WTC11 (cell line): ENCODE measurements at places on chromosomes 6 and 20. TPM values are rescaled to one million over a fixed set of nuclear protein-coding genes. Genes with fewer than 3 reads are reported as not detected.

DNA sequence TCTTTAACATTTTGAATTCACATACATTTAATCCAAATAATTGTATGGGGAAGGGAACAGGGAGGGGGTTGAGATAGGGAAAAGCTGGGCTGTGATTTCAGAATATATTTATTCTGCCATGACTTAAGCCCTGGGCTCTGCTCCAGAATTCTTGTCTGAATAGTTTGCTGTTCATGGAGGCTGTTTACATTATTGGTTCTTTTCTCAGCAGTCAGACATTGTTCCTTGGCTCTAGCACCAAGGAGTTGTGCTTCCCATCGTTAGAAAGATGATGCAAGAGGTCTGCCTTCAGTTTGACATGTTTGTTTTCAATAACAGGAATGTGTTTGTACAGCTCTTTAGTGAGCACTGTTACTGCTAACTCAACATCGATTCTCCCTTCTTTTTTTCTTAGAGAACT is 198.8 kb upstream of the CDYL start:
- no peak for DNase-seq

DNA sequence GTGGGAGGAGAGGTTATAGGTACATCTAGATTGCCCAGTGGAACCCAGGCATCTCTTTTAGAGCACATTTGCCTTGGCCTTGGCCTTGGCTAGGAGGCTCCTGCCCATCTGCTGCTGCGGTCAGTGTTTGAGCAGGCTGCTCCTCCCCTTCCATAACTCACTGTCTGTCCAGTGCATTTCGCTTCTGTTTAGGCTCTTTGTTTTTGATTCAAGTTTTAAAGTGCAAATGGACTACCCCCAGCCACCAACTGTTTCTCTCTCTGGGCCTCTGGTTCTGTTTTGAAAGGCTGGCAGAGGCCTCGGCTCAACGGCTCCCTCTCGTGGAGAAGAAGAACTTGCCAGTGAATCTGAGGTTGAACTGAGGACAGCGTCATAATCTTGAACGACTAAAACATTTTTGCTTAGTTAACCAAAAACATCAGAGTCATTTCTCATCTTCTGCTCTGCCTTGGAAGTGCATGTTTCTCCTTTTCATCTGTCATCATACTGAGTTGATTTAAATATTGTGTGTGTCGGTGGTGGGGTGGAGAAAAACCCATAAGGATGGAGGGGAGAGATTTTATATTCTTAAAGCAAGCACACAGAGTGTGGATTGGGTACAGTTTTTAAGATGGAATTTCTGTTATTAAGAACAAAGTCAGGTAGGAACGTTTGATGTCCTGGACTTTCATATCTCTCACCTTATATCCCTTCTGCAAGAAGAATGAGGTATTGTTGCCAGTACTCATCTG is 171.4 kb downstream of the DTNBP1 start:
- peak; percentile 69 for DNase-seq

- no peak for DNase-seq
Measured at GRCh38 chr6:84280030-84280429, 52.6 kb upstream of the CEP162 start.

DNA sequence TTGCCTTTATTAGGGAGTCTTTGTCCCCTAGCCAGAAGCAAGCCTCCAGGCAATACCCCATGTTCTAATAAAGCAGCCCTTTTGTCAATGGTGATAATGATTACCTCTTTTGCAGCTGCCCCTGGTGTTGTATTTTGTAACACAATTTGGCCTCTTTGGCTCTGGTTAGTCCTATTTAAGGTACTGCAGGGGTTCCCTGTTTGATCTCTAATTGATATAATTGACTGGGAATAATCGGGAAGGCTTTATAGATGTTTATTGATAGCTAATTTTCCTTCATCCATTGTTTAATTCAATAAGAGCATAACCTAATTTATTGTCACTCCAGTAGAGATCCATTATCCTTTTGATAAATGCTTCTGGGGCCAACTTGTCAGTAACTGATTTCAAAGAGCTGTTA is 537.2 kb downstream of the PKHD1 start:
- no peak for DNase-seq

GRCh38 chr6:116369964-116370759 is 585 bp upstream of the DSE start:
- no peak for DNase-seq

- DNase-seq: peak; percentile 32
Measured at GRCh38 chr6:89559487-89559886, 79.1 kb downstream of the LYRM2 start.

DNA sequence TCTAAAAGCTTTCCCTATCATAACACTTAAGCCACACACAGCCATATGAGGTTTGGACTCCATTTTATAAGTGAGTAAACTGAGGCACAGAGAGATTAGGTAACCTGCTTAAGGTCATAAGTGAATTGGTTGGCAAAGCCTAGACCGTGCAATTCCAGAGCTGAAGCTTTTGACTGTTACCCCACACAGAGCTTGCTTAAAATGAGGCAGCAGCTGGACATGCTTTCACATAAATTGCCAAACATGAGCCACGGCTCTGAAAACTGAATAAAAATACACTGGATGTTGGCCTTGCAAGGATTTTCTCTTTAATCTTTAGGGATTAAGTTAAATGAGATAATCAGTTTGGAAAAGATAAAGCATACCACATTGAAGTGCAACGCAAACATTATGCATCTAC is 2.5 kb downstream of the RIPOR2 start:
- no peak for DNase-seq

DNA sequence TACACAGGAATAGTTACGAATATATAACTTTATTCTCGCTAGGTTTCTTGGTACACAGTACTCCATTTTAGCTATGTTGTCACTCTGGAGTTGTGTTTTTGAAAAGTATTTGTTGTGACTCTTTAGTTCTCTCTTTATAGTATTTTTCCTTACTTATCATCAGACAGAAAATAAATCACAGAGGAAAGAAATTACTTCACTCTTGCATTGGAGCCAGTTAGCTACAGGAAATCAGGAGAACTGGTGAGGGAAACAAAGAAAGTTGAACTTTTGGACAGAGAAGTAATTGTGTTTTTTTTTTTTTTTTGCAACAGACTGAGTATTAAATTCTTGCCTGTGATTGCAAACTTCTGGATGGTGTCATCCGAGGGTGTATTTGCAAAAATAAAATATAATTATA is 33.9 kb downstream of the DSE start:
- no peak for DNase-seq

- no peak for DNase-seq
Measured at GRCh38 chr6:139446138-139446715, 71.8 kb upstream of the CITED2 start.

- DNase-seq: no peak
Measured at GRCh38 chr6:44956396-44956795, 371.7 kb upstream of the RUNX2 start.

GRCh38 chr6:75171986-75172385 is 33.9 kb downstream of the COL12A1 start:
- no peak for DNase-seq

- DNase-seq: no peak
Measured at GRCh38 chr6:126015863-126016262, 29.5 kb downstream of the TRMT11 start.

DNA sequence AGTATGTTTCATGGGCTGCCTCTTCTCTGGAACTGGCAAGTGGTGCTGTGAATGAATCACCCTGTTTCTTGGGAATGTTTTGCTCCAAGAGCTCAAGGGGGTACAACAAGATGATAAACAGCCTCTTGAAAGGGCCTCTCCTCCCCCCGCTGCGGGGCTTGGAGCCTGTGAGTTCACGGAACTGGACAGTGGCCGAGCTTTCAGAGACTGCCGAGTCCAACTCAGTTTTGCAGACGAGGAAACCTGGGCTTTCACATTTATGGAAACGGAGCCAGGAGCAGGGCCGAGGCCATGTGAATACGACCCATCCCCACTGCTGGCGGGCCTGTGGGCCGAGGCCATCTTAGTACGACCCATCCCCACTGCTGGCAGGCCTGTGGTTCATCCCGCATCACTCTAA is 18.2 kb upstream of the SRC start:
- DNase-seq: no peak

DNA sequence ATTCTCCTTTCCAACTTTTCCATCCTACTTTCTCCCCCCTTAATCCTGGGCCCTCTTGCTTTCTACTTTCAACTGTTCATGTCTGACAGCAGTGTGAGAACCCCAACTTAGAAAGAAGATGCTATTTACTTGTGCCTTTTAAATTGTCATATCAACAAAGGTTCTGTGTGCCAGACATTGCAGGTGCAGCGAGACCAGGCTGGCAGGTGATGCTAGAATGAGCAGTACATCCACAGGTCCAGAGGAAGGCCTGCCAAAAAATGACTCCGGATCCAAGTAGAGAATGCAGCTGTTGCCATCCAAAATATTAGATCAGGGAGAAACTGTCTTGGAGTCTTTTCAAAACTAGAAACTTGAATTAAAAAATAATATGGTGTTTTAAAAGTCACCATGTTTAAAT is 510.5 kb downstream of the LMBRD1 start:
- DNase-seq: no peak

DNA sequence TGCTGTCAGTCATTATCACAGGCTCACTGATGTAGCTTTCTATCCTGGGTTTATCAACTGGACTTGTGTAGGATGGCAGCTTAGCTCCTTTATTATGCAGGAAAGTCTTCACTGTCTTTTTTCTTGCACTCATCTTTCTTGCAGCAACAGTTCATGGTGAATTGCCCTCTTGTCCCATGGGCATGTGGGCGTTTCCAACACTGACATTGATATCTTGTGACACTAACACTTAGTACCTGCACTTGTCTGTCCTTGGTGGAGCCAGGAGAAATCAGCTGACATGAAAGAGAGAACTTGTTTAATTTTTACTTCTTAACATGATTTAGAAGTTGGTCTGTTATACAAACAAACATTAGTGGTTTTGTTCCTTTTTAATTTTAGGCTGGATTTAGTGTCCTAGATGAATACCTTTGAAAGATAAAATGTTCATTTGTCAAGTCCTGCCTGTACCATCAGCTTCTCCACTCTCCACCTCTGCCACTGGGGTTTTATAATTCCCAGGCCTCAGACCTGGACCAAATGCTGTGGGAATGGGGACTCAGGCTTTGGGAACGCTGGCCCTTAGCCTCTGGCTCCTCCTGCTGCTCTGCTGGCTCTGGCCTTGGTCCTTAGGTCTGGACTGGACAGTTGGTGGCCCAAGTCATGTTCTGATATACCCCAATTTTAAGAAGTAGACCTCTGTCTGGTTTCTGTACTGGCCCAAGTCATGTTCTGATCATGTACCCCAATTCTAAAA is 161.0 kb upstream of the LAMP5 start:
- no peak for DNase-seq

- peak; percentile 5 for DNase-seq
Measured at GRCh38 chr20:25278636-25279361, 30.9 kb downstream of the PYGB start.

GRCh38 chr20:58618351-58619076 is 32.6 kb upstream of the STX16 start:
- no peak for DNase-seq

DNA sequence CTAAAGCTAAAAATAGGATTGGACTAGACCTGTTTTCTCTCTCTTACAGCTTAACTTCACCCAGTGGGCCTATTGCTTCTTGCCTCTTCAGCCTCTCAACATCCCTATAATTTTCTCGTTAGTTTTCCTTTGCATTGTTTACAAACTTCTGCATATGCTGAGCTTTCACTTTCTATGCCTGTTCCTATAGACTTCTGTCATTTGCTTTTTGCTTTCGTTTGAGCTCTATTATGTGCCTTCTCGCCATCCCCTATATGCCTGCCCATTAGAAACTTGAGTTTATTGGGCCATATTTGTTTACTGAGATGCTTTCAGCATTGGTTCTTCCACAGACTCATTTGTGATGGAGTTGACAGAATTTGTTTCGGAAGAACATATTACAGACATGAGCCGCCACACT is 40.9 kb downstream of the NCOA7 start:
- no peak for DNase-seq

DNA sequence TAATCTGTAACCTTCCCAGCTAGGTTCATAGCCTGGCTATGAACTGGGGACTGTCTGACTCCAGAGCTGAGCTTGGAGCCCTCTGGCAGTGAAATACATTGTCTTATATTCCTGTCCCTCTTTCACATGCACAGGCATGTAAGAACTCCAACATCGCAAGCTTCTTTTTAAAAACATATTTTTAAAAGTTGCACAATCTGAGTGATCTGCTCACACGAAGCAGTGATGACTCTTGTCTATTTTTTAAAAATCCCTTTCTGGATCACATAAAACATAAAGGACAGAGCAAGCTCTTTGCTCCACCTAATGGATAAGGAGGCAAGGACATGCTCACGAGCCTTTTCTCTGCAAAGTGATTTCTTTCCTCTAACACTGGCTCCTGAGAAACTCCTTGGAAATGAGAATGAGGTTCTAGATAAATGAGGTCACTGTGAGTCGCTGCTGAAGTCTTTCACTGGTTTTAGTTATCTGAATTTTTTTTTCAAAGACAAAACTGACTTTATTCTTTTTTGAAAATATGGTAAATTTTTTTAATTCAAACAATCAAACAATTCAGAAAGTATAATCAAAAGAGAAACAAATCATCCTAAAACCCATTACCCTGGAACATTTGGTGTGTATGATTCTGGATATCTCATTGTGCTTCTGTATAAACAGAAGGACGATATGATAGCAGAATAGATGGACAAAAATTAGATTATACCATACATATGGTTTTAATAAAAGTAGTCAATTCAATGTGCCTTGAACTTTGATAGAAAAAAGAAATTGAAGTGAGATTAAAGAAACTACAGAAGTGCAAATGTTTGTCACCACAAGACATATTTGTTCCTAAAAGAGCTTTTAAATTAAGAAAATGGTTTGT is 30.8 kb downstream of the IL20RA start:
- DNase-seq: no peak

- DNase-seq: no peak
Measured at GRCh38 chr6:129120856-129121638, 238.1 kb downstream of the LAMA2 start.

- DNase-seq: no peak
Measured at GRCh38 chr6:164792666-164793065, 516.7 kb downstream of the C6orf118 start.

- no peak for DNase-seq
Measured at GRCh38 chr6:130831607-130832006, 4.4 kb downstream of the SMLR1 start.

GRCh38 chr20:36745234-36745926 is 510 bp downstream of the NDRG3 start:
- DNase-seq: no peak

PARD6B gene
- 29.6 to 38.0 TPM (median 37.5 TPM) in 3 replicates for total RNA-seq

NPBWR2 gene
- not detected in 3 replicates for total RNA-seq

FHL5 gene
- total RNA-seq: not detected in 3 replicates

MRAP2 gene
- total RNA-seq: 4.8 to 5.2 TPM (median 4.9 TPM) in 3 replicates

SGK2 gene
- total RNA-seq: 0.74 to 1.2 TPM (median 0.99 TPM) in 3 replicates

PRKN gene
- total RNA-seq: 0.59 to 1.0 TPM (median 1.0 TPM) in 3 replicates

FAM209B gene
- total RNA-seq: 0.64 to 1.7 TPM (median 0.68 TPM) in 3 replicates

TBX18 gene
- 0.15 TPM in 1 of 3 replicates, not detected in the others for total RNA-seq

TMEM30A gene
- total RNA-seq: 68.2 to 81.2 TPM (median 72.6 TPM) in 3 replicates

EYA4 gene
- 0.14 to 0.32 TPM (median 0.24 TPM) in 3 replicates for total RNA-seq

ECT2L gene
- total RNA-seq: not detected in 3 replicates

COL19A1 gene
- total RNA-seq: not detected in 3 replicates
